ENCODE measurements at places on chromosomes 3 and 15.

DNA sequence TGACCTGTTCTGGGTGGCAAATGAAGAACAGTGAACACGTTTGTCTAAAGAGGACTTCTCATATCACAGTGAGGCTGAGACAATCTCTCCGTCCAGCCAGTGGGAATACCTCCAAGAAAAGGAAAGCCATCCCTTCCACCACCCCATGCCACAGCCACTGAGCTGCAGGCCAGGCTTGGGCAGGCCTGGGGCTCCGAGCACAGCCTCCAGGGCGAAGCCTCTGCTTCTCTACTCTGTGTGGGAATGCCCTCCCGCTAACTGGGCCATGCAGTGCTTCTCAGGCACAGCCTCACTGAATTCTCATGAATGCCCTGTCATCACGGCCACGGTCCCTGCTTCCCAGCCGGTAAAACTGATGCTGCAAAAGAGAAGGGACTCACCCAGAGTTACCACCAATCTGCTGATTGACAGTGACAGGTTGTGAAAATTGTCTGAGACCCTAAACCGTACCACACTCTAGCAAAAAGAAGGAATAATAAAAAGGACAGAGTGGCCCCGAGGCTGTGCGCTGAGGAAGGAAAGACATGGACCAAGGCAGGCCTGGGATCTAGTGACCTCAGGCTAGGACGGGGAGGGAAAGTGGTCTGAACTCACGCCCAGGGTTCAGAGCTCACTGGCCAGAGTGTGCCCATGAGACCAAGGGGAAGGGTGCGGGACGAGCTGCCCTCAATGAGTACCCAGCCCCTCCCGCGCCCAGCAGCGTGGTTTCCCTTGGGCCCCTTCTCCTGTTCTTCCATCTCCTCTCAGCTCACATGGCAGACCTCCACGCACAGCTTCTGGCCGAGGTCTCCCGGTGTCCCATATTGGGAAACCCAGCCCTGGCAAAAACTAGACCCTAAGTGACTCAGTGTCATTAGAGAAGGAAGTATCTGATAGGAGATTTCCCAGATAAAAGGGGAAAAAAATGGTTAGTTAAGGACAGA is 52.8 kb downstream of the DHX30 start:
- no peak for DNase-seq

DNA sequence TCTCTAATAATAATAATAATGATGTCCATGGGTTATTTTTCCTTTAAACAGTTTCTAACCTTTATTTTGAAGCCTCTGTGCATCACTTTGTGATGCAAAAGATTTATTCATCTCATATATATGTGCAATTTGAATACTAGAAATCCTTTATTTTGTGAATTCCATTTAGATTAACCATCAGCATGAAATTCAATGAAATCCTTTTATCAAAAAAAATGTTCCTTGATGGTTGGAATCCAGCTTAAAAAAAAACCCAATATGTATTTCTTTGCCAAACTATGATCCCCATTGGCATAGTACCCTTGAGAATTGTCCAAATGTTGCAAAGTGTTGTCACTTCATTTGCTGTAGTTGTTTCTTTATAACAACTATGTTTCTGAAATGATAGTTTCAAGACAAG is 7.4 kb downstream of the TBC1D23 start:
- no peak for DNase-seq

GRCh38 chr3:195030791-195031321 is 240.1 kb downstream of the XXYLT1 start:
- peak; percentile 95 for DNase-seq

DNA sequence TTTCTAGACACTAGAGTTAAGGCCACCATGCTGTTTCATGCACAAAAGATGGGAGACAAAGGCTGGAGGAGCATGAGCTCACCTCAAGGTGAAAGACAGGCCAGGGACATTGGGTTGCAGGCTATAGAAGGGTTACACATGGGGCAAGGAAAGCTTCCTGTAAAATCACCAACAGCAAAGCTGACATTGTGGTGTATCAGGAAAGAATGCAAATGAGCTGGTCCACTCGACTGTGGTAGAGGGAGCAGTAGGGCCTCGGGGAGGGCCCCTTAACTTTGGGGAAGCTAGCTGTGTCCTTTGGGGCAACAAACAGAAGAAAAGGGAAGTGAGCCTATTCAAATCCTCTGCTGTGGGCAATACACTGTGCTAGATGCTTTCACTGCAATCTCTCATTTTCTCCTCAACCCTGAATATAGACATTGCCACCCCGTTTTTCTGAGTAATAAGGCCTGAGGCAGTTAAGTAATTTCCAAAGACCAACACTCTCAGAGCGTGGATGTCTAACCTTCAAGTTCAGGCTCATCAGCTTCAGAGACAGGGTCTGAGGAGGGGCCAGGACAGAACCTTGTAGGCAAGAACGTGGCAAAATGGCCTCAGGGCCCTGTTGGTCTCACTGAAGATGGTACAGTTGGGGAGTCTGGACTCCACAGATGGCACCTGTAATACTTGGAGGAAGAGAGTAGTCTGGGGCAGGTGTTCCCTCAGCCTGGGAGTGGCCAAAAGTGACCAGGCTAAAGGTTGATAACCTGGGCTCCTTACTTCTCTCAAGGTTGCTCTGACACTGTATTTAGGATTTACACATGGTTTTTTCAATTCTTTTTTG is 24.1 kb downstream of the CX3CR1 start:
- DNase-seq = no peak

DNA sequence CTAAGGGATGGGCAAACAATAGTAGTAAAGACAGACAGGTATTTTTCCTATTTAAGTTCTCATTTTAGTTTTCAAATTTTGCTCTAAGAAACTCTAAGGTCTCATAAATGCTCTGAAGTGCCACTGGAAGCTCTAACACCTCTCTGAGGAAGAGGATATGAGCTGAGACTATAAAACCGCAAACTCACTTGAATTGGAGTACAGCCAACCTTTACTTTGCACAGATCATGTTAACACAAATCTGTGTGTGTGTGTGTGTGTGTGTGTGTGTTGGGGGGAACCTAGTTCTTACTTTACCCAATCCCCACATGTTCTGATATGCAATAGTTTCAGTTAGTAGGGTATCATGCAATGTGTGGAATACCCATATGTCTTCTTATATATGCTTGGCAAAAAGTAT is 446.8 kb downstream of the CHL1 start:
- DNase-seq = no peak

DNA sequence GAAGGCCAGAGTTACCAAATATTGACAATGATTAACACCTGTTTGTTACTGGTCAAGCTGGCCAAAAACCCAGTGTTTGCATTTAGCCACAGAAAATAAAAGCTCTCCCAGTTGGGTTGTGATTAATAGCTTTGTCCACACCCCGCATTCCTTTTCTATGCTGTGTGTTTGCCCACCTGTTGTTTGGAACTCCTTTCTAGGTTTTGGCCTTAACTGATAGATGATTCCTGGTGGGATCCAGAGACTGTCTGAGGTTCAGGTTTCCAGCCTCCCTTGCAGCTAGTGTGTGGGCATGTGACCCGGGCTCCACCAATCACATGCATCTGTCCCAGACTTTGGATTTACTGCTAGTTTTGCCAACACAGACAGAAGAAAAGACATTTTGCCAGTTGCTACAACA is 83.8 kb downstream of the PTPRG start:
- DNase-seq = no peak

GRCh38 chr3:33543601-33544000 is 103.4 kb upstream of the UBP1 start:
- DNase-seq = no peak

- no peak for DNase-seq
These were observed 14.3 kb downstream of the IGDCC4 start for GRCh38 chr15:65408324-65409035.

GRCh38 chr15:53978253-53978906 is at the start of gene UNC13C:
UNC13C (plus strand) TSS chr15:53978441; CDS start chr15:54012904, 34,463 bp downstream.
- peak; percentile 65 for DNase-seq

GRCh38 chr3:169894110-169894509 is 17.3 kb upstream of the SAMD7 start:
- DNase-seq = no peak

DNA sequence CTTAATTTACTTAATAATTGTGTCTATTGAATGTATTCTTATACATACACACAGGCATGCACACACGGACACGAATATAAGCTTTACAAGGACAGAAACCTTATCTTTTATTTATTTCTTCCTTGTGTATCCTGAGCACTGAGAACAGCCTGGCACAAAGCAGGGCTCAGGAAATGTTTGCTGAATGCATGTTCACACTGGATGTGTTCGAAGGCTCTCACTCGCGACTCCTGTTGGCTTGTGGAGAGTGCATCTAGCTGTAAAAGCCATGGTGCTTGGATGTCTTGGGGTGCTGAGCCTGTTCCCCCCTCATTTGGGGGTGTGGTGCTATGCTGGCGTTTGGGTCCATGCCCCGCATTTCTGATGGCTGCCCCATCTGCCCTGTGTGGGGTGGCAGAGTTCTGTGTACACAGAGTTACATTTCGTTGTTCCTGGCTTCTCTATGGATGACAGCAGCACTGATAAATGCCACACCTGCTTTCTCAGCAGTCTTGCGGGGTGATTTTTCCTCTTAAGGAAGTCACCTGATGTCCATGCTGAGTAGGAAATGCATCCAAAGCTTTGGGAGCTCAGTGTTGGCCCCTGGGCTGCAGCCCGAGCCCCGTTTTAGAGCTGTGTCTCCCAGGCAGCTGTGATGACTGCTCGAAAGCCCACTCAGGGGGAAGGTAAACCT is 148.5 kb downstream of the IGF1R start:
- DNase-seq = no peak

All from ELF-1 (cell line).